ENCODE measurements at places on chromosomes 6 and 20. TPM values are rescaled to one million over a fixed set of nuclear protein-coding genes. Genes with fewer than 3 reads are reported as not detected.

SMLR1 gene
- not detected for total RNA-seq

GFOD1 gene
- 60.7 TPM for total RNA-seq

TFB1M gene
- 28.2 TPM for total RNA-seq

PKIB gene
- 0.94 TPM for total RNA-seq

HCK gene
- total RNA-seq: 2.2 TPM

ARMH2 gene
- total RNA-seq: not detected

TRIM40 gene
- not detected for total RNA-seq

KIF6 gene
- total RNA-seq: 2.2 TPM

RAE1 gene
- total RNA-seq: 41.6 TPM

MCHR2 gene
- 8.5 TPM for total RNA-seq

BEND6 gene
- 20.7 TPM for total RNA-seq

C6orf89 gene
- 34.1 TPM for total RNA-seq

FOXQ1 gene
- 1.9 TPM for total RNA-seq

TOP1 gene
- total RNA-seq: 32.9 TPM

ZBTB24 gene
- 13.5 TPM for total RNA-seq

GHRH gene
- not detected for total RNA-seq

POU5F1 gene
- total RNA-seq: not detected

EGFL8 gene
- total RNA-seq: 5.9 TPM

OR2H1 gene
- total RNA-seq: not detected

JAG1 gene
- 33.8 TPM for total RNA-seq

SLC26A8 gene
- total RNA-seq: 3.8 TPM

GPX5 gene
- total RNA-seq: not detected

TRDN gene
- total RNA-seq: not detected

MYBL2 gene
- 2.2 TPM for total RNA-seq

EDN1 gene
- 3.8 TPM for total RNA-seq

ANKRD66 gene
- total RNA-seq: 0.31 TPM

Data from parietal lobe (tissue), 2 donors.